ENCODE measurements at places on chromosomes 13 and 19.

GRCh38 chr13:103431856-103432255 lies 365.6 kb upstream of the SLC10A2 start:
- DNase-seq = peak; percentile 10

DNA sequence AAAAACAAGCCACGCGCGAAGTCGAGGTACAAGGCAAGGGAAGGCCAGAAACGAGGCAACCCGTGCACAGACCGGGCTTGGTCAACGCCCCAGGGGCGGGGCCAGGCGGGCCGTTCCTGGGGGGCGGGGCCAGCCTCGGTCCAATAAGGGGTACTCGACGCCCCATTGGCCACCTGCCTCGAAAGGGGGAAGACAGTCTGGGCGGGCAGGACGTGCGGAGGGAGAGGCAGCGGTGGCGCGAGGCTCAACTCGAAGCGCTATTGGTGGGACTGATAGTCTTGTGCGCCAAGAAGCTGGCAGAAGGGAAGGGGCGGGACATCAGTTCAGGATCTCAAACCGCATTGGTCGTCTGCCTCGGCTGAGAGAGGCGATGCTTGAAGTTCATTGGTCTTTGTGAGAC lies at the start of gene LYPD4:
TSS of gene LYPD4 (minus strand) at position 83 of the 400 bp plus-strand sequence. CDS start 5,398 bp downstream, outside the sequence.
- no peak for DNase-seq

- no peak for DNase-seq
Measured at GRCh38 chr13:45809801-45810394, 41.7 kb downstream of the SIAH3 start.

DNA sequence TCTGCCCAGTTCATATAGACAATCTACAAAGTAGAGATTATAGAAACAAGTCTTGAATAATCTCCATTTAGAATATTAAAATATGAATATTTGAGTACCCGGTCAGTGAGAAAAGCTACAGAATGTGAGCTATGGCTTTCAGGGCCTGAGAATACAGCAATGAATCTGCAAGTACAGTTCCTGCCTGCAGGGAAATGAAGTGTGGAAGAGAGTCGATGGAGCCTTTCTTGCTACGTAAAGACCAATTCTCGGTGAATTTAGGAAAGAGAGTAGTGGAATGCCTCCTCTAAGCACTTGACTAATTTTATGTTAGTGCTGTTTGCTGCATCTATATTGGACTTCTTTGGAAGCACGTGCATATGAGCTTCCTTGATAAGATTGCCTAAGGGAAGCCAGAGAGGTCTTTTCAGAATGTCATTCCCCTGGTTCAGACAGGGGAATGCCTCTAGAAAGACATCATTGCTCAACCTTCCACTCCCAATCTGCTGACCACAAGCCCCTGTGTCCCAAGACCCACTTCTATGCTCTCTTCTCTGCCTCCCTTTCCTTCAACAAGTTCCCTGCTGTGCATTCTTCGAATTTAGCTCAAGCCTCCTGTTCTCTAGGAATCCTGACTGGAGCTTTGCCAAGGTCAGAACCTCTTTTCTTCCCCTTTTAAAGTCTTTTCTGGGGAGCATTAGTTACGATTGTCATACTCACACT lies 41.9 kb downstream of the GPC6 start:
- DNase-seq = no peak

GRCh38 chr13:24159357-24159756 lies 1.2 kb upstream of the SPATA13 start:
- no peak for DNase-seq

DNA sequence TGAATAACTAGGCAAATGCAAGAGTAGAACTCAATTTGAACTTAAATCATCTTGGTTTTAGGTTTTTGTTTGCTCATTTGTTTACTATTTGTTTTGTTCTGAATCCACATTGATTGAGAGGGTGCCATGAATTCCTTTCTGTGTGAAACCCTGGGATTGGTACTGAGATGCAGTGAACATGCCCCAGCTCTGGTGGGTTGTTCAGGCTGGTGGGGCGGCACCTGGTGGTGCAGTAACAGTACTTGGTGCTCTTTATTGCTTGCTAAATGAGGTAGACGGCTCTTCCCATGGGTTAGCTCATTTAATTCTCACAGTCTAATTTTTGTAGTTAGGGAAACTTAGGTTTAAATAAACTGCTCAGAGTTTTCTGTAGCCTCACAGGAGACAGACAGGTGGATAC lies 48.4 kb downstream of the WASF3 start:
- no peak for DNase-seq

DNA sequence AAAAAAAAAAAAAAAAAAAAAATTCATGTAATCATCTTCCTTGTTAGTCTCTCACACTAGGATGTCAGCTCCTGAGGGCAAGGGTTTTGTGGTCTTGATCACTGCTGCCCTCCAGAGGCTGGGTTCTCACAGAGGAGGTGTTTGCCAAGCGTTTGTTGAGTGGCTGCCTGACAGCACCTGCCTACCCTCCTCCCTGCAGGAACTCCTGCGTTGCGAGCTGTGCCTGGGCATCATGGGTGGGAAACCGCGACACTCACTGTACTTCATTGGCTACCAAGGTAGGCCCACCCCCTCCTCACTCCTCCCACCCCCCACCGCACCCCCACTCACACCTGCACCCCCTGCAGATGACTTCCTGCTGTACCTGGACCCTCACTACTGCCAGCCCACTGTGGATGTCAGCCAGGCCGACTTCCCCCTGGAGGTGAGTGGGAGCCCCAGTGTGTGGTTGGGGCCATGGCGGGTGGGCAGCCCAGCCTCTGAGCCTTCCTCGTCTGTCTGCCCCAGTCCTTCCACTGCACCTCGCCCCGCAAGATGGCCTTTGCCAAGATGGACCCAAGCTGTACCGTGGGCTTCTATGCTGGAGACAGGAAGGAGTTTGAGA lies 8.1 kb downstream of the ATG4D start:
- no peak for DNase-seq

- DNase-seq = no peak
Measured at GRCh38 chr13:111565400-111565799, 245.0 kb downstream of the TEX29 start.

GRCh38 chr19:6378041-6378440 lies 2.3 kb upstream of the PSPN start:
- no peak for DNase-seq

GRCh38 chr13:77375560-77376108 lies 48.7 kb upstream of the MYCBP2 start:
- no peak for DNase-seq

DNA sequence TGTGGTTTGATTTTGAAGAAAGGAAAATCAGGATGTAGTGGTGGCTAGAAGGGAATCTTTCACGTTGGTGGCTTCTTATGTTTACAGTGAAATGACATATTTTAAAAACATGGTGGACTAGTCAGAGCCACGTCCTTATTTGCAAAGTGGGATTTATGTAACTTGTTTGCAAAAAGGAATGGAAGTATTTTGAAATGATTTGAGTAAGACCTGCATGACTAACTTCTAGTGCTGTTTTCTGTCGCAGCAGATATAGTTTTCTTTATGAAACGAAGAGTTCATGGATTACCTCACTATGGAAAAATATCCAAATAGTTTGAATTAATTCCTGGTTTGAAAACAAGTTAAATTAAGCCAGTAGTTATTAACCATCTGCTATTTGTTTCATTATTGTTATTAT lies 476.5 kb downstream of the MYO16 start:
- no peak for DNase-seq

GRCh38 chr13:31504918-31505317 lies 234.4 kb upstream of the RXFP2 start:
- no peak for DNase-seq

- no peak for DNase-seq
Measured at GRCh38 chr19:33689868-33690267, 68.1 kb downstream of the CHST8 start.

- DNase-seq = no peak
Measured at GRCh38 chr19:54480051-54480450, 7.0 kb upstream of the CDC42EP5 start.

GRCh38 chr13:51959773-51960172 lies 51.5 kb downstream of the ATP7B start:
- DNase-seq = no peak

DNA sequence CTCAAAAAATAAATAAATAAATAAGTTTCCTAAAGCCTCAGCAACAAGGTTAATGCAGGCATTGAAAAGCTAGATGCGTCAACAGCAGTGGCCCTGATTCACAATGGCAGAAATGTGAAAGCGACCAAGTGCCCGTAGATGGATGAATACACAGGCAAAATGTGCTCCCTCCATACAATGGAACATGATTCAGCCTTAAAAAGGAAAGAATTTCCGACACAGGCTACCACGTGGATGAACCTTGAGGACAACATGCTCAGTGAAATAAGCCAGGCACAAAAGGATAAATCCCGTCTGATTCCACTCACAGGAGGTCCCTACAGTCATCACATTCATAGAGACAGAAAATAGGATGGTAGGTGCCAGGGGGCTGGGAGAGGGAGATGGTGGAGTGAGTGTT lies 31.7 kb downstream of the INSR start:
- DNase-seq = no peak

GRCh38 chr13:76965759-76966421 lies 17.6 kb downstream of the ACOD1 start:
- DNase-seq = no peak

- peak; percentile 40 for DNase-seq
Measured at GRCh38 chr13:36915106-36915505, 4.9 kb downstream of the SMAD9 start.

DNA sequence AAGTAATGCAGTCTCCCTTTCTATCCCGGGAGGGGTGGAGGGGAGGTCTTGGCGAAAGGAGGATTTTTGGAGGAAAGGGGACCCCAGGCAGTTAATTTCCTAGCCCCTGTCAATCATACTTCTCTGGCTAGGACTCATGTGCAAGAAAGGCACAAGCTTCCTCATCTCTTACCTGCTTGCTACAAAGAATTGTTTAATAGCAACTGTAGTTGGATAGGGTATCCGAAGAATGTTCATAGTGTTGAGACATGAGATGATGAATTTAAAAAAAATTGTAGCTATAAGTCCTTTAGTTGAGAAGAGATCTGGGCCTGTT lies 525 bp downstream of the BORA start:
- no peak for DNase-seq

All from NCI-H1092 treated with DMSO at 0.1 percent for 48 hours (cell line).